ENCODE measurements at places on chromosomes 11 and 22. TPM values are rescaled to one million over a fixed set of nuclear protein-coding genes. Genes with fewer than 3 reads are reported as not detected.

DNA sequence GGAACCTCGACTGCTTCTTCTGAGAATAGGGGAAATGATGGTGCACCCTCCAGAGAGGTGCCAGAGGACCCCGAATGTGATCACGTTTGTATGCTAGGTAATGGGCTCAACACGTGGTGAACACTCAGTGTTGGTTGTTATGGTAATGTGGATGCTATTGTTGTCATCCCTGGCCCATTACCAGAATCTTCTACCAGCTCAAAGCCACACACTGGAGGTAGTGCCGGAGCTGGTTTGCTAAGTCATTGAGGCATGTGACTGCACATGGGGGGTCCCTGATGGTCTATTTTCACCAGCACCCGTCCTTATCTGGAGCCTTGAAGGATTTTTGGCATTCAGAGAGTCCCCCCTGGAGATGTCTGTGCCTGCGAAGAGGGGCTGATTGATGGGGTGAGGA, 119.1 kb upstream of the CD82 start:
- DNase-seq = no peak

- no peak for DNase-seq
Observed at GRCh38 chr11:541433-541885, 4.1 kb downstream of the LRRC56 start.

DNA sequence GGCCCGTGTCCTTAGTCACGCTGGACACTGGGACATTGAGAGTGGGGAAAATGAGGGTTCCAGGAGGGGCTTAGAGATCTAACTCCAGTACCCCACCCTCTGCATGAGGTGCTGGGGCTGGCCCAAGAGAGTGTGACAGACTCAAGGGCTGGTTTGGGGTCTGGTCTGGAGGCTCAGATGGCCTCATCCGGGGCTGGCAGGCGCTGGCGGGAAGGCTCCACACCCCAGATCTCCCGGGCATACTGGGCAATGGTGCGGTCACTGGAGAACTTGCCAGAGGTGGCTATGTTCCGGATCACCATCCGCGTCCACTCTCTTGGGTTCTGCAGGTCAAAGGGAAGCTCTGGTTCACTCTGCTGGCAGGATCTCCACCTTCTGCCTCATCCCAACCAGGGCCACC, 2.5 kb upstream of the RASGRP2 start:
- DNase-seq = no peak

GRCh38 chr11:126480015-126480409, 124.5 kb downstream of the ST3GAL4 start:
- DNase-seq = peak; percentile 26

PHLDB1 gene
- total RNA-seq = 92.6 TPM

CLCF1 gene
- total RNA-seq = 46.4 TPM

GGTLC3 gene
- total RNA-seq = not detected
